ENCODE measurements at places on chromosomes 2 and 18.

GRCh38 chr18:26225022-26225693 is 1.1 kb upstream of the TAF4B start:
- DNase-seq: no peak

DNA sequence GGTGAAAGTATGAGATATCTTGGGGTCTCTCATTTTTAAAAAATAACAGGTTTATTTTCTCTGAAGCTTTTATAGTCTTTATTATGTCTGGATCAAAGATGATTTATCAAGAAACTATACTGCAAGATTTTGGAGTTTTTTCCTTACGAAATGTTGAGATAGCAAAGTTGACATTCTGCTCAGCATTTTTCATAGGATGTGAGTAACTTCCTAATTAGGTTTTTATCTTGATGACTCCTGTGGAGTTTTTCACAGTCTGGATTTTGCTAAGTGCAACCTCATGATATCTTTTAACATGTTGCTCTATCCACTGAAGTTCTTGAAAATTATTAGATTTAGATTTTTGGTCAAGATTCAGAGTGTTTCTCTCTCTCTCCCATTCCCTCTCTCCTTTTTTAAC is 17.8 kb downstream of the TCF7L1 start:
- DNase-seq: no peak

GRCh38 chr2:191682126-191682525 is 4.2 kb downstream of the NABP1 start:
- no peak for DNase-seq

- no peak for DNase-seq
Observed at GRCh38 chr2:160989778-160990177, 170.4 kb upstream of the TANK start.

GRCh38 chr18:64245126-64245861 is 96.4 kb upstream of the LINC00305 start:
- DNase-seq: no peak

- DNase-seq: no peak
Observed at GRCh38 chr2:164260506-164260905, 360.8 kb downstream of the GRB14 start.

- DNase-seq: no peak
Observed at GRCh38 chr18:11741505-11742145, 52.6 kb downstream of the GNAL start.

DNA sequence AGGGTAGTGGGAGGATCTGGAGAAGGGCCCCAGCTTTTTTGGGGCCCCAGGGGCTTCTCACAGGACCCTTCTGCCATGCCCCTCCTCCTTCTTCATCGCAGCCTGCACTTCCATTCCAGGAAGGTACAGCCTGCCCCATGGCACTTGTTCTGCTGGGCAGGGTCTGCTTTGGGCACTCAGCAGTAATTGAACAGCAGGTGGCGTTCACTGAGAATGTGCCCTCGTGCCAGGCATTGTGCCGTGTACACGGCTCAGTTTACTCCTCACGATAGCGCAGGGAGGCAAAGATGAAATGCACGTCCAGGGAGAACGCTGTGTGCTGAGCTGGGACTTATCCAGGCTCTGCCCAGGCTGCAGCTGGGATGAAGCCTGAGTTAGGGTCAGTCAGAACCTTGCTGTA is 54.8 kb upstream of the ASB18 start:
- no peak for DNase-seq

DNA sequence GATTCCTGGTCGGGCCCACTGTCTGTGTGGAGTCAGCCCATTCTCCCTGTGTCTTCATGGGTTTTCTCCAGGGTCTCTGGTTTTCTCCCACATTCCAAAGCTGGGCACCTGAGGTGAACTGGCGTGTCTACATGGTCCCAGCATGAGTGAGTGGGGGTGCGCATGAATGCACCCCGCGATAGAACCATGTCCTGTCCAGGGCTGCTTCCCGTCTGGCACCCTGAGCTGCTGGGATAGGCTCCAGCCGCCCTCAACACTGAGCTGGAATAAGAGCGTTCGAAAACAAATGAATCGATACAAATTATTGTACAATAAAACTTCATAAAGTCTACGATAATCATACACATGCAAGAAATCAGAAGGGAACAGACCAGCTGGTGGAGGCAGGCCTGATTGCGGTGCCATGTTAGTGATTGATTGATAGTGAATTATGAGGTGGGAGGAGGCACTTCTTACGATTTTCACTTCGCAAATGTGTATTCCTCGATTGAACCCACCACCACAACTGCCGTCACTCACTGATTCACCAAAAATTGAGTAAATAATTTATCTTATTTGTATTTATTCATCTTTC is 186.6 kb downstream of the MGAT5 start:
- no peak for DNase-seq

DNA sequence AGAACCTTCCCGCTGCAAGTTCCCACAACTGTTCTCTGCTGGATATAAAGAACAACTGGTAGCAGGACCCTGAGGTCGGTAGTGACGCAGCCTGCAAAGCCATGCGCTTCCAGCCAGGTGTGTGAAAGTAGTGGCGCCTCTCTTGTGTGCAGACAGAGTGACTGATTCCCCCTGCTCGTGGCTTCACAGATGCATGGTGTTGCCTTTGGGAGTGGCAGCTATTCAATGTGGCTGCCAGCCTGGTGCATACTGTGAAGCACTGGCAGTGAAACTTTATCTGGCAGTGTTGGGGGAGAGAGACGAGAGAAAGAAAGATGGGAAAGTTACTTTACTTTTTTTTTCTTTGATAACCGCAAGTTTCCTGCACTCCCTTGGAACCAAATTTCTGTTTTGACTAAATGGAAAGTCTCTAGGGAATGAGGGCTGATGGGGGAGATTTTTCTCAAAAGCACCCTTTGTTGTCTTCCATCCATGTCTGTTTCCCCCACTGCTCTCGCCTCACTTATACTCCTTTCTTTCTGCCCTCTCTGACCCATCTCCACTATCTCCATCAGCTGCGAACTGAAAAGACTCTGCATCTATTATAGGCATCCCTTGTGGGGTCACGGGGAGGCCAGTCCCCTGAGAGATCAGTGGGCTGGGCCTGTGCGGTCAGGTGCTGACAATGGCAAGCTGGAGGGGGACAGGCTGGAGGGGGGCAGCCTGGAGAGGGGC is 90.0 kb upstream of the TNP1 start:
- no peak for DNase-seq

DNA sequence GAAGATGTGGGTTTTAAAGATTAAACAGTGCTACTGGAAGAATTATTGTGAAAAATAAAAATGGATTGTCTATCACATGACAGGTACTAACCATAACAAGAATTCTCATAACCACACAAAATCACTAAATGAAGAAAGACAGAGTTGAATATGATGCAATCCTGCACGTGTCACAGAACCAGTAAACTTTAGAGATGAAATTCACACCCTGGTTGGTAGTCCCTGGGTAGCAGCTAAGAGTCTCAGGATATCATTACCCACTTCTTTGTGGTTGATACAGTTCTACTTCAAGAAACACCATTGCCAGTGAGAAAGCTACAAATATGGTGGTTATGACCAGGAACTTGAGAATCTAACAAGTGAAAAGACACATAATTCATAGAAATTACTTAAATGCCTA is 450.2 kb downstream of the ERBB4 start:
- no peak for DNase-seq

GRCh38 chr2:31131871-31132270 is 6.4 kb downstream of the GALNT14 start:
- DNase-seq: no peak

DNA sequence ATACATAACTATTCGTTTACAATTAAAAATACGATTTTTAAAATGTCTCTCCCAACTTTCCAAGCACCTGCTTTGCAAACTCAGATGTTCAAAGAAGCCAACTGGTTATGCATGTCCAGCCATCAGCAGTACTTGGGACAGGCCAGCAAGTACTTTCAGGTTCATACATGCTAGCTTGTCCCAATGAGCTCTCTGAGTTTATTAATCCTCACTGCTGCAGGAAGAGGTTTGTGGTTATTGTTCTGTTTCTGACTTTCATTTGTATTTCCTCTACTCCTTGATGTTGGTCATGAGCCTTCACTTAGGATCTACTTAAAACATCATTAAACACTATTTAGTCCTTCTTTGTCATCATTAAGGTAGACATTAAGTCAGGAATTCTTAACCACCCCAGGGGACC is 374.1 kb downstream of the LRATD1 start:
- DNase-seq: no peak

DNA sequence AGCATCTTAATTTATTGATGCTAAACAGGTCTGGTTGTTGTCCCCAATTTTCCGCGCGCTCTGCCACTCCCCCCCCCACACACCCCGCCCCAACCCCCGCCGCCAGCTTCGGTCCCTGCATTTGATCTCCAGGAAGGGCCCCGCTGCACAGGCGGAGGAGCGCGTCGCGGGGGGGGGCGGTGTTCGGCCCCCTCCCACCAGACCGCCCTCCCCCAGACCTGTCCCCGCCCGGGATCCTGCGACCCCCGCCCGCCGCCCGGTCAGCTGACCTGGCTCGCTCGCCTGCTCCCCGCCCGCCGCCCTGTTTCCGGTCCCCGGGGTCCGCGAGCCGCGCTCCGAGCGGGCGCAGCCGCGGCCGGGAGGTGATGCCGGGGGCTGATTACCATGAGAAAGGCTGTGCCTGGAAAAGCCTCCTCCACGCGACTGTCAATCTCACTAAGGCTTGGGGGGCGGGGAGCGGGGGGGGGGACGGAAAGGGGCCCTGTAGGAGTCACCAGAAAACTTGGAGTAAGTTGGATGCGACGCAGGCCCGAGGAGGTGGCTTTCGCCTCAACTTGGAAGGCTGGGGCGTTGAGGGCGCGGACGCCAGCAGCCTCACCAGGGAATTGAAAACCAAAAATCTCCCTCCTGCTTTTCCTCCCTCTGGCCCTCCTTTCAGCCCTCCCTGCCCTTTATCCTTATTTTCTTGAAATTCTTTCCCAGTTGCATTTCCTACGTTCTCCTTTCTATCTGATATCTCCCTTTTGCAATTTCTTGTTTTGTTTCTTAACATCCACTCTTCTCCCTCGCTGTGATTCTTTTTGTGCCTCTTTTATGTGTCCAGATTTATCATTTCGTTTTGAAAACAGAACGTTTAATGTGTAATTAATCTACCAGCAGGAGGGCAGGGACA is 4.4 kb upstream of the ZEB2 start:
- DNase-seq: peak; percentile 49

- no peak for DNase-seq
Observed at GRCh38 chr18:31603315-31603714, 11.6 kb downstream of the TTR start.

DNA sequence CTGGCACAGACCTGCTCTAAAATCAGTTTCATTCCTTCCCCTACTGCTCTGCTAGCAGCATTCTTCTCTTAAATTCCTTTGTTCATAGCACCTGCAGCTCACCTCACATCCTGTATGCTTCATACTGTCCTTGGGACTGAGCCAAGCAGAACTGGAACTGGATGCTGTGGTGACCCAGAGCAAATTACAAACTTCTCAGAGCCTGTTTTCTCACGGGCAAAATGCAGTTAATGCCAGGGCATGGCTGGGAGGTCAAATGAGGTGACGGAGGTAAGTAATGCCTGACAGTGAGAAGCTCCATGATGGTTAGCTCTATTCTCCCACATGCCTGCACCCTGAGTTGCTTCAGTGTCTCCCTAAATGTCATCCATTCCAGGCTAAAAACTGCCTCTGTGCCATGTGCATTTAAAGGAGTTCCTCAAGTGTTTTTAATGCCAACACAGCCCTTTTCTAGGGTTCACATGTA is 29.7 kb downstream of the C2orf42 start:
- DNase-seq: no peak

DNA sequence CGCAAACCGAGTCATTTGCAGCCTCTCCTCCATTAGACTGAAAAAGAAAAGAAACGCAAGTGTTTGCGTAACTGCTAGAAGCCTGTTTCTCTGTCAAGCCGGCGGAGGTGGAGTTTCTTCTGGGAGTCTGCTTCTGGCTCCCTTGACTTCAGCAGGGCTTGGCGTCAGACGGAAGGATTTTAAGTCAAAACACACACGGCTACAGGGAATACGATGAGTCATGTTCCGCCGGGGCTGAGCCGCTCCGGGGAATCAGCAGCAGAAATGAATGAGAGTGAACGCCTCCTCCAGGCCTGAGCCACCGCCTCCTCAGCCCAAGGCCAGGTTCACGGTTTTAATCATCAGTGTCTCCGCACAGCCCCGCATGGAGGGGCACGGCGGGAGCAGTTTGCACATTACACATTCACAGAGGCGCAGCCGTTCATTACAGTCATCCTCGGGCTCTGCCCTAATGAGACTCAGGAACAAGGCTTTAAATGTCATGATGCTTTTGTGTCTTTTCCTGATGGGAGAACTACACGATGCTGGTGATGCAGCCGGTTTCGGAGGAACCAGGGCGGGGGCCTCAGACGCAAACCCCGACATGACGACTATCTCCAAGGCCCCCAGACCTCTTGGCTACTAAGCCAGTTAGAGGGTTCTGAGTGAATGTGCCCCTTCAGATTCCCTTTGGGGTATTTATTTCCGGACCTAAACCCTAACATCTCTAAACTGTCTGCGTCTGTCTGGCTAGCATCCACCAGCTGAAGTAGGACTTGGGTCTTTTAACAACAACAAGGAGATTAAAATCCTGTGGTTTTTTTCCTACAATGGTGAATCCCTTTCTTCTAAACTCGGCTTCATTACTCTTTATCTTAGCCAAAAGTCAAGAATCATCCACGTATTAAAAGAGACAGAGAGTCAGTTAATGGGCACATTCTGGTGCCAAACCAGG is 11.1 kb upstream of the SCG2 start:
- peak; percentile 65 for DNase-seq

- DNase-seq: no peak
Observed at GRCh38 chr2:215503381-215503780, 67.5 kb upstream of the FN1 start.

GRCh38 chr2:215461836-215462532 is 26.1 kb upstream of the FN1 start:
- no peak for DNase-seq

- no peak for DNase-seq
Observed at GRCh38 chr2:97739020-97739892, 25.9 kb downstream of the ZAP70 start.

GRCh38 chr18:68997845-68998244 is 200.0 kb downstream of the CCDC102B start:
- DNase-seq: no peak

DNA sequence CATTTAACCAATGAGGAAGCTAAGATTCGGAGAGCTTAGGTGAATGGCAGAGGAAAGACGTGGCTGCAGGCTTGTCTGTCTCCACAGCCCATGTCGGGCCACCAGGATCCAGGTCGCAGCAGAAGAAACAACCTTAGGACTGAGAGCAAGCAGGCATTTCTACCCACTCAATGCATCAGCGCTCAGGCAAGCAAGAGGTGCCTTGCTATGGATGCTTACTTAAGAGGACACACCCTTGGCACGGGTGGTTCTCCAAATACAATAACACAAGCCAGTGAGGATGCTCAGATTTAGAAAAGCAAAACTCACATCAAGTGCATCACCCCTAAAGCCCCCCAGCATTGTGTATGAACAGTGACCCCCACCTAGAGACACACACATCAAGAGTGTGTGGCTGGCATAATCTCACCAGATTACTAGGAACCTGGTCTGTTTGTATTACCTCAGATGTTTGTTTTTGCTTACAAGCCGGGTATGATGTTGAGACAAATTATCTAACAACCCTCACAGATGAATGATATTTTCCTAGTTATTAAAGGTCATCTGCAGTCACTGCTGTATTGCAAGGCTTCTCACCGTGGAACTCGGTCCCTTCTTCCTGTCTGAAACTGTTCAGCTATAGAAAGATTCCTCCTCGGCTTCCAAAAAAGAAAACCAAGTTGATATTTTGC is 34.2 kb upstream of the NPAS2 start:
- DNase-seq: no peak

Measured in nucleus accumbens (tissue), 56 donors.